ENCODE measurements at places on chromosomes 13 and 19. TPM values are rescaled to one million over a fixed set of nuclear protein-coding genes. Genes with fewer than 3 reads are reported as not detected.

THSD8 gene
- total RNA-seq = 33.3 TPM

MEX3D gene
- total RNA-seq = 69.2 TPM

TMEM38A gene
- 9.0 TPM for total RNA-seq

ZBTB45 gene
- total RNA-seq = 12.0 TPM

DIRAS1 gene
- total RNA-seq = 33.7 TPM

UHRF1 gene
- 109 TPM for total RNA-seq

KLHL1 gene
- not detected for total RNA-seq

ZGLP1 gene
- total RNA-seq = 5.0 TPM

TNNI3 gene
- total RNA-seq = 42.1 TPM

STARD13 gene
- total RNA-seq = 4.1 TPM

VSIG10L gene
- 4.6 TPM for total RNA-seq

CLEC4G gene
- total RNA-seq = not detected

UPK1A gene
- 0.69 TPM for total RNA-seq

KLK8 gene
- total RNA-seq = 92.8 TPM

C19orf33 gene
- total RNA-seq = 135 TPM

CEACAM4 gene
- total RNA-seq = not detected

CYP4F22 gene
- 4.9 TPM for total RNA-seq

GPC6 gene
- total RNA-seq = 0.22 TPM

CD209 gene
- not detected for total RNA-seq

LILRB3 gene
- total RNA-seq = 0.12 TPM

SMIM24 gene
- not detected for total RNA-seq

FPR1 gene
- not detected for total RNA-seq

ZNF208 gene
- not detected for total RNA-seq

PSG2 gene
- total RNA-seq = not detected

Measured in HCT116 (cell line).